ENCODE measurements at places on chromosomes 11 and 22. TPM values are rescaled to one million over a fixed set of nuclear protein-coding genes. Genes with fewer than 3 reads are reported as not detected.

GRCh38 chr11:20488352-20488751 is 100.8 kb downstream of the PRMT3 start:
- H3K4me3 ChIP-seq: no peak overlapping the region
- no peak overlapping the region for H3K27ac ChIP-seq
- no peaks in the 10 kb centered on the region for H3K36me3 ChIP-seq
- no peaks in the 10 kb centered on the region for H3K27me3 ChIP-seq
- no peak for DNase-seq
- no peaks in the 10 kb centered on the region for H3K4me1 ChIP-seq

GRCh38 chr11:118609380-118610224 is 2.2 kb downstream of the PHLDB1 start:
- no peaks in the 10 kb centered on the region for H3K27me3 ChIP-seq
- peak; percentile 81 for DNase-seq
- H3K4me3 ChIP-seq: peak overlapping the region; percentile 81
- H3K36me3 ChIP-seq: no peaks in the 10 kb centered on the region
- peaks cover 50% of the 10 kb centered on the region for H3K4me1 ChIP-seq
- peak overlapping the region; percentile 98 for H3K27ac ChIP-seq

DNA sequence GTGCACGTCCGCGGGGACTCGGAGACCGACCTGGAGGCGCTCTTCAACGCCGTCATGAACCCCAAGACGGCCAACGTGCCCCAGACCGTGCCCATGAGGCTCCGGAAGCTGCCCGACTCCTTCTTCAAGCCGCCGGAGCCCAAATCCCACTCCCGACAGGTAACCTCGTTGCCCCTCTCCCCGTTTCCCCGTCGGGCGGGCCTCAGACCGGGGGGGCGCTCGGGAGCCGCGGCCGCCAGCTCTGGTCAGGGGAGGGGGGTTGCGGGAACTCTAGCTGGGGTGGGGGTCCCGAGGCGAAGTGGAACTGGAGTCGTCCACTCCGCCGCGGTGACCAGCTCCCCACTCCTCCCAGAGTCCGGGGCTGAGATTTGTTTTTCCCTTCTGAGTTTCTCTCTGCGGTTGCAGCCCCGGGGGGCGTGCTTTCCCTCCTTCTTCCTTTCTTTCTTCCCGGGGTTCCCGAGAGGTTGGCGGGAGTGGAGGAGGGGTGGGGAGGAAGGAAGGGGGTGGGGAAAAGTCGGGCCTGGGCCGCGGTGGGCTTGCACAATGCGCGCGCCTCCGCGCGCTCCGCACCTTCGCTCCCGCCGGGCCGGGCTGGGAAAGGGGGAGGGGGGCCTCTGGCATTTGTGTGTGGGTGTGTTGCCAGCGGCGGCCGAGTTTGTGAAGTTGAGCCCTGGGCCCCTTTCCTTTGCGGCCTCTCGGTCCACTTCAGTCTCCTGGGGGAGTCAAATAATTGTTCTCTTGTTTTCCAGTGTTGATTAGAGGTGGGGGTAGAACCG is 952 bp downstream of the YAP1 start:
- H3K27ac ChIP-seq: peak overlapping the region; percentile 92
- peaks cover 35% of the 10 kb centered on the region for H3K4me1 ChIP-seq
- H3K27me3 ChIP-seq: no peaks in the 10 kb centered on the region

- H3K4me1 ChIP-seq: peaks cover 3% of the 10 kb centered on the region
- no peak overlapping the region for H3K4me3 ChIP-seq
- DNase-seq: no peak
- no peaks in the 10 kb centered on the region for H3K36me3 ChIP-seq
- no peaks in the 10 kb centered on the region for H3K27me3 ChIP-seq
These were observed 85.8 kb upstream of the RTL6 start for GRCh38 chr22:44583854-44584253.

Gene SGSM1
- polyA plus RNA-seq: not detected

Gene GAL3ST1
- not detected for polyA plus RNA-seq

Measured in GM23248 (cell line).